Activated T-cell treated with anti-CD3 and anti-CD28 coated beads for 1 hour (primary cell): ENCODE measurements at places on chromosomes 3 and 15.
A peak's percentile ranks its signal among the peaks of the same experiment; 100 is the strongest.

GRCh38 chr15:64438653-64439447 is 21.5 kb upstream of the ZNF609 start:
- DNase-seq: no peak

DNA sequence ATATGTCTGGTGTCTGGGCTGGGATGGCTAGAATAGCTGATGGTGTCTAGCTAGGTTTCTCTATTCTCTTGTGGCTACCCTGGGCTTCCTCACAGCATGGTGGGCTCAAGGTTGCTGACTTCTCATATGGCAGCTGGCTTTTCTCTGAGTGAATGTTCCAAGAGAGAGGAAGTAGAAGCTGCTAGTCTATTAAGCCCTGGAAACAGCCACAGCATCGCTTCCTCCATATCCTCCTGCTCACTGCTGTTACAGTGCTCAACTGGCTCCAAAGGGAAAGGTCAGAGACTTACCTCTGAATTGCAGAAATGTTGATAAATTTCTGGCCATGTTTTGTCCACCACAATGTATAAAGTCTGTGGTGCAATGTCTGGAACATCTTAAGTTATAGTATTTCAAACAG is 299.9 kb upstream of the ADAMTS9 start:
- DNase-seq: no peak

- no peak for DNase-seq
These were observed 52.6 kb upstream of the ATP11B start for GRCh38 chr3:182740710-182741109.

GRCh38 chr15:89876396-89877082 is 17.3 kb downstream of the AP3S2 start:
- DNase-seq: no peak

GRCh38 chr3:107794664-107795443 is 272.1 kb downstream of the BBX start:
- DNase-seq: no peak

GRCh38 chr15:49093252-49094105 is 47.2 kb upstream of the SECISBP2L start:
- DNase-seq: no peak

DNA sequence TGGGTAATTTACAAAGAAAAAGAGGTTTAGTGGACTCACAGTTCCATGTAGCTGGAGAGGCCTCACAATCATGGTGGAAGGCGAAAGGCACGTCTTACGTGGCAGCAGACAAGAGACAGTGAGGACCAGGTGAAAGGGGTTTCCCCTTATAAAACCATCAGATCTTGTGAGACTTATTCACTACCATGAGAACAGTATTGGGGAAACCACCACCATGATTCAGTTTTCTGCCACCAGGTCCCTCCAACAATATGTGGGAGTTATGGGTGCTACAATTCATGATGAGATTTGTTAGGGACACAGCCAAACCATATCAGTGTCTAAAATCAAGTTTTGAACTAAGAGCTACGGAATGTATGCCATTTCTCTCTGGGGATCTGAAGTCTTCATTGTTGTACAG is 354.8 kb upstream of the C2CD4B start:
- no peak for DNase-seq

DNA sequence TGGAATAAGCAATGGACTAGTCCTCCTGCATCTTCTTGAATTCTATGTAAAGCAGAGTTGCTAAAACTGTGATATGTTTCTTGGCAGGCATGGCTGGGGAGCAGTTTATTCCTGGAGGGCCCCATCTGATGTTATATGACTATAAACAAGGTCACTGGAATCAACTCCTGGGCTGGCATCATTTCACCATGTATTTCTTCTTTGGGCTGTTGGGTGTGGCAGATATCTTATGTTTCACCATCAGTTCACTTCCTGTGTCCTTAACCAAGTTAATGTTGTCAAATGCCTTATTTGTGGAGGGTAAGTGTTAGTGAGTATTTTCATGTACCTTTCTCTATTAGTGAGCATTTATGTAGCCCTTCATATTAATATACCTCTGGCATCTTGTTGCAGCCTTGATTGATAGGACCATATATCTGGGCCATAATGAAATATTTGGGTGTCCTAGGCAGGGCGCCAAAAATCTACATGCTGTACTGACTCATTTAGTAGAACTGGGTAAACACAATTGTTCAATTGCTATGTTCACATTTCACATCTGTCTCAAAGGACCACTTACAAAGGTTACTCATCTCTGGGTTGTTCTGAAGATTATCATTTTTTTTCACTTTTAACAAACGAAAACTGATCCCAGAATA is 52.6 kb upstream of the ADGRG7 start:
- no peak for DNase-seq

DNA sequence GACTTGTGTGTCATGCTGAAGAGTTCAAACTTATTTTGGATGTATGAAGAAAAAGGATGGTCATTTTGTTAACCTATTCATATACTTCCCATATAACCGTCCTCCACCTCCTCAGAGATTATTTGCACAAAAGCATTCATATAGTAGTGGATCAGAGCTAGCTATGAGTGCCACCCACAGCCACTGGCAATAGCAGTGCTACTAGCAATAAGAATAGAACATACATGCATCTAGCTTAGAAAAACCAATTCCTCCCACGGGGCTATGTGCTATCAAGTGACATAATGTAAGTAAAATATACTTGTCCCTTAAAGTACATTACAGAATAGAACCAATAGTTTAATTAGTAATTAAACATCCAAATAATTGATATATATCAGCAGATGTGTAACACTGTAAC is 10.3 kb upstream of the ZBED2 start:
- DNase-seq: no peak

- no peak for DNase-seq
These were observed 392.7 kb upstream of the TBL1XR1 start for GRCh38 chr3:177589911-177590381.

GRCh38 chr15:76994001-76994400 is 925 bp upstream of the PSTPIP1 start:
- DNase-seq: peak; percentile 44

GRCh38 chr3:23304424-23304823 is 101.3 kb downstream of the UBE2E2 start:
- no peak for DNase-seq

DNA sequence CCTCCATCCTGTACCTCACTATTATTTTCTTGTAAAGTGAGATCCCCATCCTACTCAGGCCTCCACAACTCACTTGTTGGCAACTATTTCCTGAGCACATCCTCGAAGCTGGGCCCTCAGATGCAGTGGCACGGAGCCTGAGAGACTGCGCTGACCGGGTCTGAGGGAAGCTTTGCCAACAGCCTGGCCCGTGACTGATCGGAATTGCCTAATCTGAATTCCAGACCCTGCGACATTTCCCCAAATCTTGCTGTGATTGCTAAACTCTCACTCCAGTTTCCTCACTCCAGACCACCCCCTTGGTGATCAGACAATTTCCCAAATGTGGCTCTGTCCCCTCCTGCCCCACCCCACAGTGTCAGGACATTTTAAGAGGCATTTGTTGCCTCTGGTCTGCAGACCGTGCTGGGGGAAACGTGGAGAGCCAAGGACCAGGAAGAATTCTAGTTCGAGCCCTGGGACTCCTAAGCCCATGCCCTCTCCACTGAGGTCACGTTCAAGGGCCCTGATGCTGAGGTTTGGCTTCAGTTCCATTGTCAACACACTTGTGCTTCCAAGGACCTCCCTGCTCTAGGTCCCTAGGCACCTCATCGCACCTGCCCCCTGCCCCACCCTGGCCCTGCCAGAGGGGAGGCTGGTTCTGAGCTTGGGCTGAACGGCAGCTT is 22.8 kb downstream of the KLHL25 start:
- no peak for DNase-seq

- no peak for DNase-seq
These were observed 155.2 kb upstream of the TLE3 start for GRCh38 chr15:70252951-70253320.

DNA sequence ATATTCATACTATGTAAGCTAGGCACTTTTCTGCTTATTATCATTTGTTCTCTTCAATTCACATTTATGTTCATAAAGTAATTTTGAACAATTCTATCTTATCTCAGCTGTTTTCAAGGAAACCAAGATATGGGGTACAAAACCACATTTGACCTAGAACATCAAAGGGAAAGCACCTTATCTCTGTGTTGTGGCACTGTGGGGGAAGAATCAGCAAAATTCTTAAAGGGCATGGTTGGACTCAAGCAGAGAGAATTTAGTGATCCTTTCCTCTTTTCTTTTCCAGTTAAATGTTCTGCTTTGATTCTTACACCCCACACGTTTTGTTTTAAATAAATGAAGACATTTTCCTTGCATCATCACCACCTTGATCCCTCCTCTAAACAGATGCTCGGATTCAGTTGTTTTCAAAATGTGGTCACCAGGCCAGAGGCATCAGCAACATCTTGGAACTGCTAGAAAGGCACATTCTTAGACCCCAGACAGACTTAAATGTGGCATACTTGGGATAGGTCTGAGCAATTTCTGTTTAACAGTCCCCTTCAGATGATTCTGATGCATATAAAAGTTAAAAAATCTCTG is 128.4 kb upstream of the TP63 start:
- no peak for DNase-seq

GRCh38 chr15:38414357-38414756 is 39.6 kb upstream of the FAM98B start:
- DNase-seq: no peak

DNA sequence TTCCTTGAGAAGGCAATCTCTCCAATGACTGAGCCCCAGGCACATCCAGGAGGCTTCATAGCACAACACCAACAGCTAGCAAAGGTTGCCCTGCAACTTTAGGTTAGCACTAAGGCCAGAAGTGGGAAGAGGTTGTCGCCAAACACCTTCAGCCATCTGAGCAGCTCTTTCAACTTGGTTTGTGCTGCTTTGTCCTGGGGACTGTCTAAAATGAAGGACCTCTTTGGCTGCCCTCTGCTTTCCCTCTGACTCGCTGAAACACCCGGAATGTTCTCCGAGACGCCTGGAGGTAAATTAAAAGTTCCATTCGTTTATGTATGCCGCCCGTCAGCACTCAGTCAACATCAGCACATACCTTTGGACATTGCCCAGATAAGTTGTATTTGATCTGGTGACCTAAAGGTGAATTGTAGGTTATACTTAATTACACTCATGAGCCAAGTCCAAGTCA is 121.2 kb upstream of the NR2F2 start:
- no peak for DNase-seq
